ENCODE measurements at places on chromosomes 2 and 18. TPM values are rescaled to one million over a fixed set of nuclear protein-coding genes. Genes with fewer than 3 reads are reported as not detected.

DNA sequence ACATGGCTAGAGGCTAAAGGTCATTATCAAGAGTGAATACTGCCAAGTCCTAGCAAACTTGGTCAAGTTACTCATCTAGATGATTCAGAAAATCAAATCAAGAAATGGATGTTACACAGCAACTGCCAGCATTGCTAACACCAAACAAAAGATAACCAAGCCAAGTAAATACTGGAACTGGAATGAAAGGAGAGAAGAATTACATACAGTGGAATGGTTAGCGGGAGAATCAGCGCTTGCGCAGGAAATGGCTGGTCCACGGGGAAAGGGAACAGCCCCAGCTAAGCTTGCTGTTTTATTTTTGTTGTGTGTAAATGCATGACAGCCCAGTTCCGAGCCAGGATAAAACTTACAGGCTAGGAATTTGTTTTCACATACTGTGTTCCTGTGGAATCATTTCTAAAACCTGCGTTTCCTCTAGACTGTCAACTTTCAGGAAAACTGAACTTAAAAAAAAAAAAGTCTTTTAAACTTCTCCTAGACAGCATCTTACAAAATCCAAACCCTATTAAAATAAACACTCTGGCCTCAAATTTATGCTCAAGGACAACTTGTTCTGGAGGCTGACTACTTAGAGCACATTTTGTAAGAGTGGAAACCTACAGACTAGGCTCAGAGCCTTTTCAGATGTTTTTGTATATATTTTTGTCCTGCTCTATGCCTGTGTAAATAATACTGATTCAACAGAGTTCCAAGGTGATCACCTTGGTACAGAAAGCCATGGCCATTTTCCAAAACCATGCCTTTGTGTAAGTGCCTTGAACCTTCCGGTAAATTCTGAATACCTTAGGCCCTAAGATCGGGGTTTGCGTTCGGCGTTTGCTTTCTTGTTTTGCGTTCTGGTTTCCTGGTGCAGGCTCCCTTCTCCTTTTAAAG is 30.7 kb upstream of the TXNDC2 start:
- no peaks in the 10 kb centered on the region for H3K4me1 ChIP-seq
- no peaks in the 10 kb centered on the region for H3K36me3 ChIP-seq
- no peak overlapping the region for H3K4me3 ChIP-seq
- H3K27ac ChIP-seq: peak overlapping the region; percentile 92
- no peak for DNase-seq

DNA sequence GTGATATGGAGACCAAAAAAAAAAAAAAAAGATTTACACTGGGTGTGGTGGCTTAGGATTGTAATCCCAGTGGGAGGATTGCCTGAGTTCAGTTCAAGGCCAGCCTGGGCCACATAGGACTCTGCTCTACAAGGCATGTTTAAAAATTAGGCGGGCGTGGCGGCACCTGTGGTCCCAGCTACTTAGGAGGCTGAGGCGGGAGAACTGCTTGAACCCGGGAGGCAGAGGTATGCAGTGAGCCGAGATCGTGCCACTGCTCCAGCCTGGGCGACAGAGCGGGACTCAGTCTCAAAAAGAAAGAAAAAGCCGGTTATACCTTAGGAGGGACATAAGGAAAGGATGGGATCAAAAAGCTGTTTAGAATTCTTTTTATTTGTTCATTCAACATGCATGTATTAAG is 707 bp upstream of the SPDYA start:
- H3K27me3 ChIP-seq: peaks cover 5% of the 10 kb centered on the region
- H3K4me3 ChIP-seq: no peak overlapping the region
- H3K36me3 ChIP-seq: peaks cover 8% of the 10 kb centered on the region
- no peak overlapping the region for H3K27ac ChIP-seq

DNA sequence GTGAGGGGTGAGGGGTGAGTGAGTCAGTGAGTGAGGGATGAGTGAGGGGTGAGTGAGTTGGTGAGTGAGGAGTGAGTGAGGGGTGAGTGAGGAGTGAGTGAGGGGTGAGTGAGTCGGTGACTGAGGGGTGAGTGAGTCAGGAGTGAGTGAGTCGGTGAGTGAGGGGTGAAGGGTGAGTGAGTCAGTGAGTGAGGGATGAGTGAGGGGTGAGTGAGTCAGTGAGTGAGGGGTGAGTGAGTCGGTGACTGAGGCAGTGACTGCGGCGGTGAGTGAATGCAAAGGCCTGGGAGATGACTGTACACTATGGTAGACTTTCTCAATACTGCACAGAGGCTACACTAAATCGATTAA is 16.6 kb downstream of the THAP4 start:
- no peak overlapping the region for H3K27ac ChIP-seq

The GFPT1 gene
- total RNA-seq: 72.6 TPM

GRCh38 chr2:158990397-158991214 is 22.2 kb downstream of the TANC1 start:
- peaks cover 18% of the 10 kb centered on the region for H3K4me1 ChIP-seq
- H3K27me3 ChIP-seq: no peaks in the 10 kb centered on the region
- H3K4me3 ChIP-seq: no peak overlapping the region
